Karpas-422 (cell line): ENCODE measurements at places on chromosomes 16 and 17.

GRCh38 chr17:4249452-4250029 lies 14.2 kb downstream of the ANKFY1 start:
- DNase-seq, result peak; percentile 77

- DNase-seq, result peak; percentile 94
These were observed 4.2 kb upstream of the ATXN7L3 start for GRCh38 chr17:44203731-44204440.

- DNase-seq, result no peak
These were observed 214.1 kb downstream of the SEC14L1 start for GRCh38 chr17:77354670-77355455.

DNA sequence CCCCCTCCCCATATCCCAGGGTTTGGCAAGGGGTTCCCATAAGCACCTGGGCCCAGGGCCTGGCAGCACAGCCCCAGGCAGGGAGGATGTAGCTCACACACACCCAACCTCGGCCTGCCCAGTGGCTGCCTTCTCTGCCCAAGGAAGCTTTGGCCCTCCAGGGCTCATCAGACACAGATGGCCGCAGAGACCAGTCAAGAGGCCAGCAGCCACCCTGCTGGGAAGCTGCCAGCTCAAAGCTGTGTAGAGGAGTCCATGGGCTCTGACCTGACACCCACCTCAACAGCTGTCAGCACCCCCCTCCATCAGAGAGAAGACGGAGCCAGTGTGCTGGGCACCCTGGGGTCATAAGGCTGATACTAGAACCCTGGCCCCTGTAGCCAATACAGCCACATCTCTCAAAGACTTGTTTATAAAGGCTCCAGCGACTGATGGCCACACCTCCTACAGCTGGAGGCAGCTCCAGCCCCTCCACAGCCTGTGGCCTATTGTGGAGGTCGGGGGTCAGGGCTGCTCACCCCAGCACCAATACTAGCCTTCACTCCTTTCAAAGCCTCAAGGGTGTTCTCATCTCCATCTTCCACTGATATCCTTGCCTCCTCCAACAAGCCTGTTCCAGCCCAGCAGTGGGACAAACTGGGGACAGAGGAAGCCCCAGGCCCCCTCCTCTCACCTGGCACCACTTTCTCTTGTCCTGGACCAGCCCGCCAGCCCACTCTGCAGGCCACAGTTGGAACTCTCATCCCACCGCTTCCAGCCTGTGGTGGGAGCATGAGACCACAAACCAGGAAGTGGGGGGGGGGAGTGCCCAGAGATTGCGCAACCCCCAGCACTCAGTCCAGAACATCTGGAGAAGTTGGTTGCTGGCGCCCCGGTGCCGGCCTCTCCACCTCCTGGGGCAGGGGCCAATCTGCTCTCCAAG lies 2.2 kb upstream of the MPG start:
- peak; percentile 55 for DNase-seq

- DNase-seq, result no peak
These were observed 128.3 kb downstream of the NLK start for GRCh38 chr17:28170771-28171170.

- DNase-seq, result no peak
These were observed 867.3 kb upstream of the GOT2 start for GRCh38 chr16:59601452-59601851.

GRCh38 chr17:15999974-16000827 lies 577 bp downstream of the TTC19 start:
- DNase-seq, result no peak

- DNase-seq, result no peak
These were observed 185.0 kb downstream of the TANC2 start for GRCh38 chr17:63150994-63151464.

DNA sequence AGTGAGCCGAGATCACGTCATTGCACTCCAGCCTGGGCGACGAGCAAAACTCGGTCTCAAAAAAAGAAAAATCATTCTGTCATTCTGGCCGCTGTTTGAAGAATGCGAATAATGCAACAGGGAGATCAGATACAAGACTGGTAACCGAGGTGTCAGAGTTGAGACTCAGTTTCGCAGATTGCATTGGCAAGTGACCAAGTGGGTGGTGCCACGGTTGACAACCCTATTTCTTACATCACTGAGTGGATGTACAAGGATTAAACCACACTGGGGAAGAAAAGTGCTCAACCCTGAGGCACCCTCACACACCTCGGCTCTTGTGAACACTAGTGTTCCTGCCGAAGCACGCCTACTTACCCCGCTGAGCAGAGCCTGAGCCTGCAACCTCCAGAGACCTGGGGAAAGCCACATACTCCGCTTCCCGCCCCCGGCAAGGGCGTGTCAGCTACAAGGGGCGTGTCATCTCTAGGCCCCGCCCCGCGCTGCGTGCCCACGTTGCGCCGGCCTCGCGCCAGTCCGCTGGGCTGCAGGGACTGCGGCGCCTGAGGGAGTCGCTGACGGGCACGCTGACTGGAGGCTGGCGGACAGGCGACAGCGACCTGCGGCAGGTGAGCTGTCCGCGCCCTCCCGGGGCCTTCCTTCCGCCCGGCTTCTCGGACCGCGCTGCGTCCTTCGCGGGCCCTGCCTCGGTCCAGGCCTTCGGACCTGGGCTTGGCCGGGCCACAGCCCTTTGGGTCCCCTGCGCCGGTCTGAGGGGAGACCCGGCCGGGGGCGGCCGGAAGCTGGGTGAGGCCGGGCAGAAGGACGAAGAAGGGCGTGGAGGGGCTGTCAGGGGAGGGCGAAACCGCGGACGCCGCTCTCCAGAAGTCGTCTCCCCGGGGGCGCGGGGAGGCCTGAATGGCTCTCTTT lies at the start of gene HMOX2:
Gene HMOX2 (plus strand): TSS at position 519 of the 909 bp plus-strand sequence. CDS start 29,127 bp downstream, outside the sequence.
- DNase-seq, result peak; percentile 98

DNA sequence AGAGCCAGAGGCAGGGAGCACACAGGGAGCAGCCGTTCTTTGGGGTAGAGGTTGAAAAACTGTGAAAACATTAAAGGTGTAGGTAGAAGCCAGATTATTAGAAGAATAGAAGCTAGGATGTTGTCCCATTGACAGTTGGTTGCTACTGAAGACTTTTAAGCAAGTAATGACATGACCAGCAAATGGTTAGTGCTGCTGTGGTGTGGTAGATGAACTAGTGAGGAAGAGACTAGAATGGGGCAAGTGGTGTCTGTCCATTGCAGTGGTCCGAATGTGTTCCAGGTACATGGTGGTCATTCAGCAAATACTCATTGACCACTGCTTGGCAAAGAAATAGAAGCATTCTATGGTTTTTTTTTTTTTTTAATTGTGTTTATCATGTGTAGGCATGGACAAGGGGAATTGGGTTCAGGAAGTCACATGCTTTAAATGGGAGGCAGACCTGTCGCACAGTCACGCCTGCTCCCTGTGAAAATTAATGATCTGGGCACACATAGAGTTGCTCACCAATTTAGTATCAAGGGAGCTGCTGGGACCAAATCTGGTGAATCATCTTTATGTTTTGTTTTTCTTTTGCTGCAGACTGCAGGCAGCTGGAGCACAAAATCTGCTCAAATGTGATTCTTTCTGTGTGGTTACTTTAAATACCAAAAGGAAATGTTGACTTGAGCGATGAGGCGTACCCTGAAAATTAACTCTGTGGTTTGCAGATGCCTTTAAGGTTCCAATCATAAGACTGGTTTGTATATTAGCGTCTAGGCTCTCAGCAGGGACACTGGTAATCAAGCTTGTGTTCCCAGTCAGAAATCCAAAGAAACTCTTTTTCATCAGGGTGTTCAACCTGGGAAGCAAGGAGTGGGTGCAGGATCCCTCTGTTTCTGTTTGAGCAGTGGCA lies 30.7 kb downstream of the YPEL2 start:
- no peak for DNase-seq

GRCh38 chr16:8740775-8741355 lies 56.6 kb downstream of the TMEM186 start:
- no peak for DNase-seq

GRCh38 chr16:9012848-9013507 lies 49.3 kb upstream of the USP7 start:
- DNase-seq, result no peak

DNA sequence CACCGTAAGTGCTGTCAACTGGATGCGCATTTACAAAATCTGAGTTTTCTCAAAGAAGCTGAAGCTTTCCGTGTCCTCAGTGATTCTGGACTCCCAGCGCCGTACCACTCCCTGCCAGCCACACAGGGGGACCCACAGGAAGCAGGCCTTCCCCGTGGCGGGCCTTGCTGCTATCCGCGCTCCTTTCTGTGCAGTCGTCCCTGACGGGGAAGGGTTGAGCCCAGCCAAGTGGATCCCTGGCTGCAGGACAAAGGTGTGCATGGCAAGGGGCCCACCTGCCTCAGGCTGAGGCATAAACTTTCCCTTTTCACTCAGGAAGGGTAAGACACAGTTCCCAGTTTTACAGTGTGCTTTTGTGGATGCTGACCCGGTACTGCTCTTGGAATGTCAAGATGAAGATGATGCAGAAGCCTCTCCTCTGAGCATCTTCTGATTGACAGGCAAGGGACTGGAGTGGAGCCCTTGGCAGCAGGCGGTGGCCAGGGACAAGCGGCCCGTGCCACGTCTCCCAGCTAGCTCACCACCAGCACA lies 93.0 kb downstream of the ANKRD11 start:
- DNase-seq, result no peak

DNA sequence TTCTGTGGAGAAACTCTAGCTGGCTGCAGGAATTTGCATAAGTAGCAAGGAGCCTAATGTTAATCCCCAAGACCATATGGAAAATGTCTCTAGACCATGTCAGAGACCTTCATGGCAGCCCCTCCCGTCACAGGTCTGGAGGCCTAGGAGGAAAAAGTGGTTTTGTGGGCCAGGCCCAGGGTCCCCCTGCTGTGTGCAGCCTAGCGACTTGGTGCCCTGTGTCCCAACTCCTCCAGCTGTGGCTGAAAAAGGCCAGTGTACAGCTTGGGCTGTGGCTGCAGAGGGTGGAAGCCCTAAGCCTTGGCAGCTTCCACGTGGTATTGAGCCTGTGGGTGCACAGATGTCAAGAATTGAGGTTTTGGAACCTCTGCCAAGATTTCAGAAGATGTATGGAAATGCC lies 306.9 kb upstream of the CA10 start:
- DNase-seq, result no peak

DNA sequence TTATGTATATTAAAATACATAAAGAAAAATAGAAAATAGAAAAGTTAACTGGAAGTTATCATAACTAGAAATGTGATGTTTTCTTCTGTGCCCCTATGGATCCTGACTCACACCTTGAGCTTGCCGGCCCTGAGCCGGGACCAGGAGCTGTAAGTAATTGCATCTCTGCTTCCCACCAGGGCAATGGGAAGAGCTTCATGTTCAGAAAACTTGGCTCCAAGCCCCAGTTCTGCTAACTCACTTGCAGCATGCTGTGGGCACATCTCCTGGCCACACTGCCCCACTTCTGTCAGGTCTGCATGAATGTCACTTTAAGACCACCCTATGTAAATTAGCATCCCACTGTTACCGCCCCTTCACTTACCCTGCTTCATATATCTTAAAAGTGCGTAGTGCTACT lies 37.2 kb downstream of the GNAO1 start:
- DNase-seq, result no peak

GRCh38 chr16:1070084-1070863 lies 2.3 kb upstream of the SSTR5 start:
- DNase-seq, result no peak

GRCh38 chr16:2954656-2955381 lies 9.3 kb upstream of the KREMEN2 start:
- DNase-seq, result no peak

DNA sequence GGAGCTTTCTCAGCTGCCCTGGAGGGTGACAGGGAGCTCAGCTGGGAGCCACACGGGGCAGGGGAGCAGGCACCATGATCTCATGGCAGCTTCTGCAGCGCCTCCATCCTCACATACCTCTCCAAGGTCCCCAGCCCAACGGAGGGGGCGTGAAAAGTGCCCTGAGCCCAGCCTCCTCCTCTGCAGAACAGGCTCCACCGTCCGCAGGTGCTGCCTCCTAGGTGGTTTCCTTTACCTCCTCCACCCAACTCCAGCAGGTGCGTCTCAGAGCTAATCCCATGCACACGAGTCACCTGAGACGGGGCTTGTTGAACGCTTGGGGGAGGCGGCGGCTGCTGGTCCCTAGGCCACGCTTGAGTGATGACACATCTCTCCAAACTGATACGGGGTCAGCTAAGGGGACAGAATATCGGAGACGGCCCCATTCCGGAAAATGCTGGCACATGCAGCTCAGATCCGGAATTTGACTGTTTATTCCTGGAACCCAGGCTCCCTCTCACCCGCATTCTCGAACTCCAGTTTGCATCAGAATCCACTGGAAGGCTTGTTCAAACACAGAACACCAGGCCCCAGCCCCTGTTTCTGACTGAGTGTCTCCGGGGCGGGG lies 387 bp upstream of the SLC38A8 start:
- DNase-seq, result no peak

- DNase-seq, result no peak
These were observed 5.0 kb downstream of the THOC6 start for GRCh38 chr16:3028716-3029319.

GRCh38 chr16:72055911-72056310 lies 1.6 kb downstream of the HP start:
- no peak for DNase-seq

GRCh38 chr16:51538707-51539498 lies 387.8 kb upstream of the SALL1 start:
- DNase-seq, result no peak

- DNase-seq, result no peak
These were observed 17.8 kb downstream of the RGS9 start for GRCh38 chr17:65154770-65155589.

DNA sequence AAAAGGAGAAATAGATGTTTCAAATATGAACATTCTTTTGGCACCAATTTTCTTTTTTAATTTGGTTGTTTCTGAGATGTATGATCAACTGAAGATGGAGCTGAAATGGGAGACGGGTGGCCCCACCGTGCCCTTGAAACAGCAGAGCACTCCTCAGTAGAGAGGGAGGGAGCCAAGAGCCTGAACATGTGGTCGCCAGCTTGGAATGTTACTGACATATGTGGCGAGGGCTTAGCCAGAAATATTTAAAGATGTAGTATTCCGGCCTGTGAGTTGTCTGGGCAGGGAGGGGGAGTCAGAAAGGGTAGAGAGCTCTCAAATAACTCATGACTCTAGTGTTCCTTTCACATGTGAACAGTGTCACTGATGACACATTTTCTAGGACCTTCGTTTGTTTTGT lies 13.3 kb upstream of the MRC2 start:
- no peak for DNase-seq

DNA sequence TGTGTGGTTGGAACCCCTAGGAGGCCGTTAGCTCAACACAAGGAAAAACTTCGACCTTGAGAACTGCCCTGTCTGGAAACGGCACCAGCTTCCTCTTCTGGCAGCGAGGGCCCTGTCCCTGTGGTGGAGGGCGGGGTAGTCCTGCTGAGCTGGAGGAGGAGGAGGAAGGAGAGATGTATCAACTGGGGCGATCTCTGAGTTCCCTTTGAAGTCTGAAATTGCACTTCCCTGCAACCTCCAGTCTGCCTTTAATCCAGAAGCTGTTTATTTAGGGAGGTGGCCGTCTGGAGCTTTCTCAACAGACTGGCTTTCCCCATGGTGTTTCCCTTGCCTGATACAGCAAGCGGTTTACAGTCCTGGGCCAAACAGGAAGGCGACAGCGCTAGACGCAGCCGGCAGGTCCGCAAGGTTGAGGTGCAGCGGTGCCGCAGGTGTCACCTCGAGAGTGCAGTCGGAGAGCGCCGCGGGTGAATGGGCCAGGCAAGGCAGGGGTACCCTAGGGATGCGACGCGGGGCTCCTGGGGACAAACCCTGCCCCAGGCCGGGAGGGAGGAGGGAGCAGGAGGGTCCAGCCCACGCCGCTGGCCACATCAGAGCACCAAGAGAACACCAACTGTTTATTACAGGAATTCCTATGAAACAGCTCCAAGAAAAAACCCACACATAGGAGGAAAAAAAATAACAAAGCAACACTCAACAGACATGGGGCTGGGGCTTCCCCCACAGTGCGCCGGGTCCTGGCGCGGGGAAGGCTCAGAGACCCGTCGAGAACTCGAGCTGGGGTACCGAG lies 11.4 kb upstream of the MRPS23 start:
- DNase-seq, result no peak
